AG09319 (cell line): ENCODE measurements at places on chromosomes 1 and 21.

- no peak for DNase-seq
These were observed 66.9 kb upstream of the APOBEC4 start for GRCh38 chr1:183720028-183720427.

- DNase-seq, result no peak
These were observed 18.7 kb downstream of the CEP85 start for GRCh38 chr1:26252718-26253117.

GRCh38 chr1:186206048-186206570 lies 168.9 kb downstream of the TPR start:
- DNase-seq, result no peak

DNA sequence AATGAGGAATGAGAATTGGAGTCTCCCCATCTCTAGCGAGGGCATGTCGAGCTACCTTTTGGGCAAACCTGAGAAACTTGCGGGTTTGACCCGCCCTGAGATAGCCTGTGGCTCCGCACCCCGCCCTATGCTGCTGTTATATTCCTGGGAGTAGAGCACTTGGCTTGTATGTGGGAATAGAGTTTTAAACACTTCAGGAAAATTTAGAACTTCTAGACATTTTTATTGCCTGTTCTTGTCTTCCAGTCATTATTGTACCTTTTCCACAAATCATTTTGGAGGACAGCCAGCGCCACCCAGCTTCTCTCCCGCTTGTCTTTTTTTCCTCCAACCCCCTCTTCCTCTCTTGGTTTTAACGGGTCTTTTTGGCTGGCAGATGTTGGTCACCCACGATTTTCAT lies 738 bp downstream of the GNPAT start:
- DNase-seq, result no peak

- DNase-seq, result no peak
These were observed 1.2 kb downstream of the SORT1 start for GRCh38 chr1:109396513-109396839.

DNA sequence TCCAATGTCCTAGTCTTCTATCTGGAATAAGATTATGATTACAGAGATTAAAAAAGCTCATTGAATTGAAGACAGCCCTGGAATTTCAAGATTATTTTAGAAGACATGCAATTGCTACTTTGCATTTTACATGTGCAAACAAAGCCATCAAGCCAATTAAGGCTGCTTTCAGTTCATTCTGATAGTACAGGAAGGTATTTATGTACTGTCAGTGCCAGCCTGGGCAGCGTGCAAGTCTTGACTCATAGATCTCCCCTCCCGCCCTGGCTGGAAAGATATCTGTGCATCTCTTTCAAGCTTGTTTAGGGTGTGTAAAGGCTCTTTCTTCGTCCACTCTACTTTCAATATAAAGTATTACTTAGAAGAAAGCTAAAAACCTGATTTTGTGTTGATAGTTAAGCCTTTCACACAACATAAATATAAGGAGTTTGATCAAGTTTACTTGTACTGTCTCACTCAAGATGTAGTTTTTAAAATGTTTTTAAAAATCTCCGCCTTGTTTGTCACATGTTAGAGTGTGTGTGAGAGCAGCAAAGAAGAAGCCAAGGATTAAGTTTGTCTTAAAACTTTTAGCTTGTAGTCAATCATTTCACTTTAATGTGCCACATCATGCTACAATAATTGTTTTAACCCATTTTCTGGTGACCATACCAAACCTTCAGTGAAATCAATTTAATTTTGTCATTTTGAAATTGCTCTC lies 13.6 kb upstream of the LYPLAL1 start:
- DNase-seq, result no peak

- no peak for DNase-seq
These were observed 626 bp upstream of the HLCS start for GRCh38 chr21:36966821-36967768.
